ENCODE measurements at places on chromosomes 3 and 15.

DNA sequence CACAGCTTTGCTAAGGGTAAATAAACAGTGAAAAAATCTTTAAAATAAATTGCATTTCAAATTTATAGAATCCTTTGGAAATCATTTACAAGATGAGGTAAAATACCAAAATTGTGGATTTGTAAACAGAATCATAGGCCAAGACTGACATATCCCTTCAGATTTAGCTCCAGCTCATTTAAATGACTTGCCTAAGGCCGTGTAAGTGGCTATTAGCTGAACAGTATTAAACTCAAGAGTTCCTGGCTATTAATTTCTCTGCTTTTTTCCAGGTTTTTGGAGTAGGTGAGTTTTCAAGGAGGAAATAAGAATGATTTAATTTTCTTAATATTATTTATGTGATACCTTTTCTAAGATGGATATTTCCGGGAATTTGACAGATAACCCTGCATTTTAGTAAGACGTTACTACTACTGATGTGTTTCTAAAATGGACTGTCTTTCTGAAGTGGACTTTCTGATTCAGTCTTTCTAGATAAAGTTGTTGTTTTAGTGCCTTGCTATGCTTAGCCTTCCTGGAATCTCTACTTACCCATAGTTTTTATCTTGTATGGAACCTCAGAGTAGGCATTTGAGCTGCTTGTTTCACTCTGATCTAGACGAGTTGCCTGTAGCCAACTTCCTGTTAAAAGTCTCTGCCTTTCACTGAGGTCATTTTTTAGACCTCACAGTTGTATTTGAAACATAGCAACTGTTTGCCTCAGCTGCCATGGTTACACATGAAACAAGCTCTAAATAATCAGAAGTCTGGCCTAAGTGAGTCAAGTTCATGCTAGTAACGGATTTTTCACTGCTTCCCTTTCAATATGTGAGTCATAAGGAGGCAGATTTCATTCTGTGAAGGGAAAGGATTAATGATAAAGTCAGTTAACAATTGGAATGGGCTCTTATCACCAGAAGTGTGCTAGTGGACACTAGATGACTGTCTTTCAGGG, 127.0 kb downstream of the KLHL25 start:
- peak; percentile 99 for DNase-seq

GRCh38 chr3:17500618-17501017, 241.8 kb downstream of the TBC1D5 start:
- DNase-seq, result peak; percentile 19

- DNase-seq, result no peak
Measured at GRCh38 chr15:90189781-90190467, 11.2 kb upstream of the SEMA4B start.

GRCh38 chr3:50412231-50412754, 53.0 kb upstream of the TMEM115 start:
- DNase-seq, result no peak

- no peak for DNase-seq
Measured at GRCh38 chr15:42623951-42624350, 48.5 kb downstream of the STARD9 start.

- DNase-seq, result no peak
Measured at GRCh38 chr3:53123953-53124352, 6.3 kb downstream of the RFT1 start.

- no peak for DNase-seq
Measured at GRCh38 chr3:14265246-14265962, 86.8 kb downstream of the LSM3 start.

- peak; percentile 59 for DNase-seq
Measured at GRCh38 chr3:189947948-189948723, 172.6 kb downstream of the P3H2 start.

Data from endothelial cell of umbilical vein (primary cell).